ENCODE measurements at places on chromosomes 5 and 9.

- H3K4me1 ChIP-seq: no peaks in the 10 kb centered on the region
- H3K36me3 ChIP-seq: peaks cover 67% of the 10 kb centered on the region
- DNase-seq: no peak
- no peak overlapping the region for H3K27ac ChIP-seq
- no peaks in the 10 kb centered on the region for H3K27me3 ChIP-seq
Observed at GRCh38 chr9:132908635-132909034, 29.9 kb downstream of the SPACA9 start.

DNA sequence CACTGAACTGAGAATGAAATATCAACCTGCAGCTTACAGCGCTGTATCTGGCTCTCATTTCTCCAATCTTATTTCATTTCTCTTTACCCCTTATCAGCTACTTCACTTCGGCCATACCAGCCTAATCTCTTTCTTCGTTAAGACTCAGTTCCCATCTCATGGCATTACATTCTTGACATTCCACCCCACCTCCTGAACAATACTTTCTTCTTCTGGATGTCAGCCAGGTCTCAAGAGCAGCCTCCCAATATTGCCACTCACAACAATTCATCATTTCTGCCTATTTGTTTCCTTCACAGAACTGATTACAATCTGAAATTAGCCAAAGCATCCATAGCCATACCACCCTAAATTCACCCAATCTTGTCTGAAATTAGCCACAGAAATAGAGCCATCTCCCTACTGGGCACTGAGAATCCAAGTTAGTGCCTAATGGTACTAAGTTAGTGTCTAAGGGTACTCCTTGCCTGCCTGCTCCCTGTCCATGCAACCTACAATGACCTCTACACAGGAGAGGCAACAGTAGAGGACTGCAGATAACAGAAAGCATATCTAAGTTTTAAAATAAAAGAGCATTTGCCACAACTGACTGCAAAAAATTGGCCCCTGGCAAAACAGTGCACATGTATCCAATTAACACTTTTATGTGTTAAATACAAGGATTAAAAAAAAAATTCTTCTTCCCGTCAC is 35.2 kb downstream of the SETX start:
- H3K27me3 ChIP-seq: no peaks in the 10 kb centered on the region
- H3K4me1 ChIP-seq: no peaks in the 10 kb centered on the region
- no peak overlapping the region for H3K27ac ChIP-seq
- peaks cover 33% of the 10 kb centered on the region for H3K36me3 ChIP-seq
- no peak for DNase-seq

DNA sequence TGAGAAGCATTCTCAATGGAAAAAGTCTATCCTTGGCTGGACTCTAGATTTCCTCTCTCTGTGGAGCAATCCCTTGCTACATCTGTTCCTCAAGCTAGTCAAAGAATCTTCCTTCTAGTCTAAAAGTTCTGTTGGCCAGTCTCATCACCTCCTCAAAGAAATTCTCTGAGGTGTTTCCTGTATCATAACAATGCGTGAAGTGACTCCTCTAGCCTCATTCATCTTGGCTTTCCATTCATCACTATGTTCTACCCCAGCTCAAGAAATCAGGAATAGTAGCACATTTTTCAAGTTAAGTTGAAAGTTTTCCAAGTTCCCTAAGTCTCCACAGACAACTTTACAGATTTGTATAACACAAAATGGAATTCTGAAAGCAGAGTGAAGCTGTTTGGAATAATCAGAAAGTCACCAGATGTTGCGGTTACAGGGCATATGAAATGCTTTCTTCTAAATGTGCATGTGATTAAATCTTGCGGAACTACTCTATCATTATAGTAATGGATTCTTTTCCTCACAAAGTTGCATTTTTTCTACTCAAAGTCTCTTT is 176.6 kb upstream of the FREM1 start:
- H3K4me3 ChIP-seq: no peak overlapping the region
- no peak overlapping the region for H3K27ac ChIP-seq
- no peaks in the 10 kb centered on the region for H3K27me3 ChIP-seq
- no peaks in the 10 kb centered on the region for H3K4me1 ChIP-seq
- no peaks in the 10 kb centered on the region for H3K36me3 ChIP-seq
- no peak for DNase-seq

GRCh38 chr9:93232388-93232960 is 48.5 kb downstream of the WNK2 start:
- no peaks in the 10 kb centered on the region for H3K27me3 ChIP-seq
- H3K36me3 ChIP-seq: no peaks in the 10 kb centered on the region
- H3K4me1 ChIP-seq: no peaks in the 10 kb centered on the region
- DNase-seq: no peak
- no peak overlapping the region for H3K27ac ChIP-seq

DNA sequence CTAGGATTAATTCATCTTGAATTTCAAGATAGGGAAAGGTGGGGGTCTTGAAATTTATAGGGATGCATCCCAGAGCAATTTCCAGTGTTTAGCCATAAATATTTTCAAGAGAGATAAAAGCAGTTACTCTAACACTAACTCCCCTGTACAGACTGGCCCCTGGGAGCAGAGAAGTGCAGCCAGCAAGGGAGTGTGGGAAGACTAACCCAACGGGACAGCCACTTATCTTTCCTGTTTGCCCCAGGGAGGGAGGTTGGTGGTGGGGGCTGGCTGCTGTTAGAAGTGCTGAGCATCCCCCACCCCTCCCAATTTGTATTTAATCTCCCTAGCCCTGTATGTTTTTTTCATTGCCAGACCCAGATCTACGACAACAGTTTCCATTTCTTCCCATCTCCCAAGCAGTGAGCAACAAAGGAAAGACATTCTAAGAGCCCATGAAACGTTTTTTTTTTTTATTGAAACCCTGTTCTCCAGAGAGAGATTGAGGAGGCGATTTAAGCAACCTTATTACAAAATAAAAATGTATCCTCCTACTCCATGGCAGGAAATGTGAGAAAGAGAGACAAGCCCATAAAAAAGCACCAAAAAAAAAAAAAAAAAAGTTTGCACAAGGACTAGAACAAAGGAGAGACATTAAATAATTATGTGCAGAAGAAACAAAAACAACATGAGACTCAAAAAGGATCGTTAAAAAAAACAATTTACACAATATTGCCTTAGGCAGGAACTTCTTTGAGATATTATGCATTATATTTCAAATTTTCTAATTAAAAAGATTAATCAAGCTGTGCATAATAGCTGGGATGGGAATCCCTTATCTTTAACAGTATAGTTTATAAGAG is 343.4 kb downstream of the ARHGEF28 start:
- H3K4me1 ChIP-seq: no peaks in the 10 kb centered on the region
- DNase-seq: no peak
- no peaks in the 10 kb centered on the region for H3K27me3 ChIP-seq
- no peak overlapping the region for H3K27ac ChIP-seq
- H3K4me3 ChIP-seq: no peak overlapping the region

GRCh38 chr9:94478755-94479730 is 75.8 kb upstream of the PCAT7 start:
- no peak overlapping the region for H3K4me3 ChIP-seq
- H3K27ac ChIP-seq: no peak overlapping the region
- no peak for DNase-seq
- no peaks in the 10 kb centered on the region for H3K27me3 ChIP-seq
- no peaks in the 10 kb centered on the region for H3K36me3 ChIP-seq
- no peaks in the 10 kb centered on the region for H3K4me1 ChIP-seq

DNA sequence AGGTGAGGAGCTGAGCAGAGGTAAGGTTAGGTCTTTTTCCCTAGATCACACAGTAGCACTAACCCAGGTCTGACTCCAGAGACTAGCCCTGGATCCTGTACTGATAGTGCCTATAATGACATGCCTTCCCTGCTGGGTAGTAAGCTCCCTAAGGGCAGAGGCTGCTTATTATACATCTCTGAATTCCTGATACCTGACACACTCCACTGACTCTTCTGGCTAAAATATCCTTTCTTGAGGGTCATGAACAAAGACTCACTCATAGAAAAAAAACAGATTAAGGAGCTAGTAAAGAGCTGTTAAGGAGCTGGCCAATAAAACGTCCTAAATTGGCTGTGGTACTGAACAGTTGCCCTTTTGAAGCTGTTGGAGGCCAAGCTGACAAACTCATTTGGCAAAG is 149.0 kb upstream of the ITGA1 start:
- H3K36me3 ChIP-seq: no peaks in the 10 kb centered on the region
- no peak overlapping the region for H3K27ac ChIP-seq
- H3K4me3 ChIP-seq: no peak overlapping the region
- no peaks in the 10 kb centered on the region for H3K27me3 ChIP-seq
- no peaks in the 10 kb centered on the region for H3K4me1 ChIP-seq
- DNase-seq: no peak
